ENCODE measurements at places on chromosomes 6 and 20.

DNA sequence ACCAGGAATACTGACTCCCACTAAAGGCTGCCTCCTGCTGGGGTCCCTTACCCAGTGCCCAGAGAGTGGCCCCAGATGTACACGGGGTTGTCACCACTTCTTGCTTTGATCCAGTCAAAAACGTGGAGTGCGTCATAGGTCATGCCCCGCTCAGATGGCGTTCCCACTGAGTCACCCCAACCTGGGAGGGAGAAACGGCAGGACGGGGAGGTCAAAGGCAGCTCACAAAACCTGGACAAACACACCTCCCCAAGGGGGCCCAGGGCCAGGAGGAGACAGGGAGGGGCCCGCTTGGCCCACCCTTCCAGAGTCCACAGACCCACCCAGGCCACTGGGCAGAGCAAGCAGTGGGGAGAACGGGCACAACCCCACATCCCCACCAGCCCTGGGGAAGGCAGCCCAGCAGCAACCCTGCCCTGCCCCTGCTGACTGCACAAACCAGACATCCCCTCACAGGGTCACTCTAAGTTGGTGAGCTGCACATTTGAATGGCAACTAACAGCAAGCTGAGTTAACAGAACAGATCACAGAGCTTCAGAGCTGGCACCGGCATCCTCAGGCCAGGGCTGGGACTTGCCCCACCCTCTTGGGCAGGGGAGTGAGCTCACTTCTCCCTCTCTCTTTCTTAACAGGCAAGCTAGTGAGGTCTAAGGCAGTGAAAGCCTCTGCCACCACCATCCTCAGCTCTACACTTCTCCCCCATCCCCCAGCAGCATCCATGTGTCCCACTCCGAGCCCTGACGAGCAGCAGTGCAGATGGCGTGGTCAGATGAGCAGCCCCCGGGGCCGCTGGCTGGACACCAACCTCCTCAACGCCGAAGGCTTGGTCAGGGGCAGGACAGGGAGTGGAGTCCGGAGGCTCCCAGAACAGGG, 61.7 kb downstream of the PYGB start:
- DNase-seq = no peak

DNA sequence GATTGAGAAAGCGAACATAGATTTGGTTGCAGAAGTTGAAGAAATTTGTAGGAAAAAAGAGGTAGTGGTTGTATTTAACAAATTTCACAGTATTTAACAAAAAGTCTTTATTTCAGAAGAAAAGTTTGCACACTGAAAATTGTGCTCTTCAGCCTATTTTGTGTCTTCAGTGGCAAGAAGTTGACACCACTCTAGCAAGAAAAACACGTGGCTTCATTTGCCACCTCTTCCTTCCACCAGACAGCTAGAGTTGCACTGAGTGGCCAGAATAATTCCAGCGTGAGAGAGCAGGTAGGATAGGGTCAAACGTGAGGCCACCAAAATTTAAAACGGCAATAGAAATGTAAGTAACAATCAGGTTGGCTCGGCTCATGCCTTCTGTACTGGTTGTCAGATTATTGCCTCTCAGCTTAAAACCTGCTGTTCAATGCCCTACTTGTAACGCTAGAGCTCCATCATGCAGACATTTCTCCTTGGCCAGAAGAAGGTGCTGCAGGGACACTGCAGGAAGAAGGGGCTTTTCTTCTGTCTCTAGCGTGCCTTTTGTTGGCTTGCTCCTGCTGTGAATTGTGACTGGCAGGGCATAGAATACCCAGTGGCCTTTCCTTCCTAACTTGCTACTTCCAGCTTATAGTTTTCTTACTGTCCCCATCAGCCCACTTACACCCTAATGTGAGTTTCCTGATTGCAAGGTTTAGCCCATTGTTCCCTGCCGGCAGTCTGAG, 12.1 kb downstream of the TRAPPC3L start:
- DNase-seq = no peak

GRCh38 chr6:13535306-13535705, 39.1 kb upstream of the SIRT5 start:
- DNase-seq = no peak

DNA sequence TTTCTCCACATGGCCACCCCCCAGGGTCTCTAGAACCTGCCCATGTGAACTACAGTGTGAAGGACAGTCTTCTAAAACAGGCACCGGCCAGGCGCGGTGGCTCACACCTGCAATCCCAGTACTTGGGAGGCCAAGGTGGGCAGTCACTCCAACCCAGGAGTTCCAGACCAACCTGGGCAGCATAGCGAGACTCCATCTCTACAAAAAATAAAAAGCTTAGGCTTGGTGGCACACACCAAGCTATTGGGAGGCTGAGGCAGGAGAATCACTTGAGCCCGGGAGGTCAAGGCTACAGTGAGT, 13.7 kb downstream of the ACSS1 start:
- no peak for DNase-seq

DNA sequence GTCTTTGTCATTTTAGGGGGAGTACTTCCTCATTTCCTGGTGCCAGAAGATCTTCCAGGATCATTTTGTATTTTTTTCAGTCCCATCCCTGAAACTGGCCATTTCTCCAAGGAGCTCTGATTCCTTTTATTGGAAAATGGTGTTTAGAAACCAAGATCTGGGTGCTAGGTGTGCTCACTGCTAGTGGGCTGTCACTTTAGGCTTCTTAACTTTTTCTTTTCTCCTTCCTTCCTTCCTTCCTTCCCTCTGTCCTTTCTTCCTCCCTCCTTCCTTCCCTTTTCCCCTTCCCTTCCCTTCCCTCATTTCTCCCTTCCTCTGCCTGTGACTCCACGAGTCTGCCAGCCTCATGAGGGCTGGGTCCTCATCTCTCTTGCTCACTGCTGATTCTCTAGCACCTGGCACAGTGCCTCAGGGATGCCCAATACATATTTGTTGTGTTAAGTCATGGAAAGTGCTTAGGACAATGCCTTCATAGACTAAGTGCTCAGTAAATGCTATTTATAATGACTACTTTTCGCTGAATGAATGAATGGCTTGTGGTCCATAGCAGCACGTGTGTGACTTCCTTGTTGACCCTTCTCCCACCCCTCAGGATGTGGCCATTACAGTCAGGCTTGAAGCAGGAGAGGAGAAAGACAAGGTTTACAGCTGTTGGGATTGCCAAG, 36.9 kb downstream of the APCDD1L start:
- no peak for DNase-seq

GRCh38 chr20:63789836-63790571, 41.1 kb downstream of the ZBTB46 start:
- DNase-seq = no peak

DNA sequence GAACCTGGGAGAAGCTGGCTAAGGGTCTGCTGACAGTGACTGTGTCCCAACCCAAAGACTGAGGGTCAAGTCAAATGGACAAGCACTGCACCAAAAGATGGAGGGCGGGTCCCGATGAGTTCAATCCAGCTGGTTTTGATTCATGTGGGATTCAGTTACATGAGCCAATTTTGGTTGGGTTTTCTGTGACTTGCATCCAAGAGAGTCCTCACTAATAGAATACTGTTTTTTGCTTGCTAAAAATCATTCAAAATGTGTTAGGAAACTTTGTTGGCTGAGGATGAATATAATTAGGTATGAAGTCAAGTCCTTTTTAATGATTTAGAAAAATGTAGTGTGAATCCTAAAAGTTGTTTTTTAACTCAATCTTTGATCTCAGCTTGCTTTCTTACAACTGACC, 323.8 kb upstream of the NOX3 start:
- DNase-seq = no peak

- no peak for DNase-seq
Measured at GRCh38 chr20:23605867-23606651, at the start of gene CST9. TSS of gene CST9 (minus strand) at chr20:23605917. CDS start at chr20:23605864, 53 bp downstream.

DNA sequence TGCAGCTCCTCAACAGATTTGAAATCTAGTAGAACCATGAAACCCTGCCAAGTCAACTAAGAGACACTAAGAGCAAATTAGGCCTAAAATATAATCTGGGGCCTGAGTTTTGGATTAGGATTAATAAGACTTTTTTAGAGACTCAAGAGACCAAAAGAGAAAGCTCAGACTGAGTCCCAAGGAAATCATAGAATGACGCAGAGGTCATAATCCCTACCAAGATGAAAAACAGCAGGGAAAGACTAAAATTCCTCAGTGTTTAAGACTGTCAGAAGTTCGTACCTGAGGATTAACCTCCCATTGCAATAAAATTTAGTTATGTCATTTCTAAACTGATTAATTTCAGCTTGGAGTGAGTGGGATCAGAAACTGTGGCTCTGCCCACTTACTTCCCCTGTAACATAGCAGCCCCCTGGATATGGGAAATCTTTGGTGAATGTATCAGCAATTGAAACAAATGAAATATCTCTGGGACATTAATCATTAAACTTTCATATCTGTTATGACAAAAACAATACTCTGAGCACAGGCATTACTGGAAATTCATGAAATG, 200.3 kb downstream of the EDN1 start:
- no peak for DNase-seq

- no peak for DNase-seq
Measured at GRCh38 chr20:53503517-53503919, 90.1 kb downstream of the ZNF217 start.

GRCh38 chr6:111606620-111607115, 990 bp upstream of the TRAF3IP2 start:
- DNase-seq = no peak

- DNase-seq = no peak
Measured at GRCh38 chr20:46539113-46539512, 11.3 kb downstream of the OCSTAMP start.

DNA sequence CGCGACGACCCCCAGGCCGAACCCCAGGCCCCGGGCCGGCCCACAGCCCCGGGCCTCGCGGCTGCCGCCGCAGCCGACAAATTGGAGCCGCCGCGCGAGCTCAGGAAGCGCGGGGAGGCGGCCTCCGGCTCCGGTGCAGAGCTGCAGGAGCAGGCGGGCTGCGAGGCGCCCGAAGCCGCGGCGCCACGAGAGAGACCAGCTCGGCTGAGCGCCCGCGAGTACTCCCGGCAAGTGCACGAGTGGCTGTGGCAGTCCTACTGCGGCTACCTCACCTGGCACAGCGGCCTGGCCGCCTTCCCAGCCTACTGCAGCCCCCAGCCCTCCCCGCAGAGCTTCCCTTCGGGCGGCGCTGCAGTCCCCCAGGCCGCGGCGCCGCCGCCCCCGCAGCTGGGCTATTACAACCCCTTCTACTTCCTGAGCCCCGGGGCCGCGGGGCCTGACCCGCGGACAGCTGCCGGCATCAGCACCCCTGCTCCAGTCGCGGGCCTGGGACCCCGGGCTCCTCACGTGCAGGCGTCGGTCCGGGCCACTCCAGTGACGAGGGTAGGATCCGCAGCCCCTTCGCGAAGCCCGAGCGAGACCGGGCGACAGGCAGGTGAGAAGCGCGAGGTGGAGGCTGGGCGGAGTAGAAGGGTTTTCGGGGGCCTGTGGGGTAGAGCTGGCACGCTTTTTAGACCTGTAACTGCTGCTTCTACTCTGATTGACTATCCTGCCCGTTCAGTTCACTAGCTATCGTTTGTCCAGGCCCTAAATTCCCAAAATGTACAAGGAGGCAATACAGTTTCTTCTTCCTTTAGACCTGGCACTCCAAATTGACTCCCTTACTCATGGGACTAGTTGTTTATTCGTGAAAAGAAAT, 654 bp downstream of the FAM8A1 start:
- no peak for DNase-seq

GRCh38 chr6:42748203-42748898, 2.4 kb upstream of the TBCC start:
- DNase-seq = no peak

DNA sequence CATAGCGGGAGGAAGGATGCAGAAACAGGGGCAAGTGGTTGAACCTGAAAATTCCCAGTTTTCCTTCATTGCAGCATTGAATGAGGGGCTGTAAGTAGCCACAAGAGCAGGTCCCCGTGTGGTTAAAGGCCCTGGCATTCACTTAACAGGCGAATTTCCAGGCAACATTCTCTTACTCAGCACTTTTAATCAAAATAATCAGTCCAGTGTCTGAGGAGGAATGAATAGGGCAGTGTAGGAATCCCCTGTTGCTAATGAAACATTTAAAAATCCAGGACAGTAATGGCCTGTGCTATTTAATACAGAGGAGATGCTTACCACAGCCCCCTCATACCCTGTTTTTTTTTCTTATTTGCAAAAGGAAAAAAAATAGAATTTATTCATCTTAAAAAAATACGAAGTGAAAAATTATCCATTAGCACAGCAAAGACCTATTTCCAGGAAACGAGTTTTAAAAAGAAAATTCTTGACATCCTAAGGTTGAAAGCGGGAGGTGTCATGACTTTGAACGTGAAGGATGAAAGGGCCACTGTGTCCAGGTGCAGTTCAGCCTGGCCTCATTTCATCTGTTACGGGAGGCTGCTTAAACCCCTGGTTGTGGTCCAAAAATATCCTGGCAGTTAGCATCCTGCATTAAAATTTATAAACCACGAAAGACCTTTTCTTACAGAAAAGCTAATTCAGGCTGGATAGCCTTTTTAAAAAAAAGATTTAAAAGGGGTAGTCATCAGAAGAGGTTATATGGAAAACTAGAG, 20.2 kb downstream of the MYLK4 start:
- no peak for DNase-seq

GRCh38 chr6:98779618-98780017, 54.8 kb upstream of the POU3F2 start:
- DNase-seq = no peak

DNA sequence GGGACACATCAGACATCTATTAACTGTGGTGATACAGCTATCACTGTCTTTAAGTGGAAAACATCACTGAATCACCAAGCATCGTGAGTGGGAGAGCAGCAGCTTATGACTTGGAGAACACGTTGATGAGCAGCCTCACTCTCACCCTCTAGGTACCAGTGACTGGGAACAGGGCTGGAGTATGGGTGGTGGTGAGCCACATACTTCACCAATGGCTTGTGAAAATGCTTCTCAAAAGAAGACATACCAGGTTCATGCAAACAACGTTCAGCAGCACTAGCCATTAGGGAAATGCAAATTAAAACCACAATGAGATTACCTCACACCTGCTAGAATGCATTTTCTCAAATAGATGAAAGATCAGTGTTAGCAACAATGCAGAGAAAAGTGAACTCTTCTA, 25.3 kb downstream of the SNX5 start:
- DNase-seq = no peak

GRCh38 chr6:81759782-81760181, 7.3 kb upstream of the TENT5A start:
- no peak for DNase-seq

- DNase-seq = no peak
Measured at GRCh38 chr6:113591896-113592827, 265.0 kb upstream of the MARCKS start.

DNA sequence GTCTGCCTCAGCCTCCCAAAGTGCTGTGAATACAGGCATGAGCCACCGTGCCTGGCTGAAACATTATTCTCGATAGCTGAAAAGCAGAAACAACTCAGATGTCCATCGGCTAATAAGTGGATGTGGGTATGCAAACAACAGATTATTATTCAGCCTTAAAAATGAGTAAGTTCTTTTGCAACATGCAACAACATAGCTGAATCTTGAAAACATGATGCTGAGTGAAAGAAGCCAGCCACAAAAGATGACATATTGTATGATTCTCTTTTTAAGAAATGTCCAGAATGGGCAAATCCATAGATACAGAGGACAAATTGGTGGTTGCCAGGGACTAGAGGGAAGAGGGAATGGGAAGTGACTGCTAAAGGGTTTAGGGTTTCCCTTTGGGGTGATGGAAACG, 61.7 kb downstream of the RIOK1 start:
- DNase-seq = no peak
